ENCODE measurements at places on chromosomes 3 and 15.

- DNase-seq = no peak
These were observed 51.9 kb downstream of the ARHGAP31 start for GRCh38 chr3:119346076-119346496.

DNA sequence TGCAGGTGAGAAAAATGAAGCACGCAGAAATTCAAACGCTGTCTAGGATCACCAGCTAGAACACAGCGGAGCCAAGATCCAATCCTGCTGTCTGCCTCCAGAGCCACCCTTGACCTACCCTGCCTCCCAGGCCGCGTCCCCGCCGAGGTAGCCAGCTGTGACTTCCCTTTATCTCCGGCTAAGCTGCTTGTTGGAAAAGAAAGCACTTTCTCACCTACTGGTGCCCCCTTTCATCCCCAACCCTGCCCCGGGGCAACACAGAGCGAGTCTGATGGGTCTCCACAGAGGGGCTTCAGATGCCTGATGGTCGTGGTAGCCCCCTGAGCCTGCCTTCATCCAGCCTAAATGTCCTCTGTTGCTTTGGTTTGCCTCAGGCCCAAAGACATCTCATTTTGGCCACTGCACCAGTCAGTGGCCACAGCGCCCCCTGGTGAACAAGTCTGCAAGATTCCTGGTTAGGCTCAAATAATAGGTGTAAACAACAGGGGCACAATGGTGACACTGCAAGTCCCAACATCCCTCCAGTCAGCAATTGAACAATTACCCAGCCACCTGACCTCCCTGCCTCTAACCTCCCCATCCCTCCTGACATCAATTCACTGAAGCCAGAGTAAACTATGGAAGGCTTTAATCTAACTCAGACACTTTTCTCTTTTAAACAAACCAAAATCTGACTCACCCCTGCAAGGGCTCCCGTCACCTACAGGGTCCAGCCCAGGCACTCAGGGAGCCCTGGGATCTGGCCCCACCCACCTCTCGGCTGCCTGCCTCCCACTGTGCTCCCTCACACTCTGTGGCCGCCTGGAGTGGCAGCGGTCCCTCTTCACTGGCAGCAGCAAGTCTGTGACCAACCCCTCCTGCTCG lies 27.3 kb upstream of the BCL2L10 start:
- no peak for DNase-seq

DNA sequence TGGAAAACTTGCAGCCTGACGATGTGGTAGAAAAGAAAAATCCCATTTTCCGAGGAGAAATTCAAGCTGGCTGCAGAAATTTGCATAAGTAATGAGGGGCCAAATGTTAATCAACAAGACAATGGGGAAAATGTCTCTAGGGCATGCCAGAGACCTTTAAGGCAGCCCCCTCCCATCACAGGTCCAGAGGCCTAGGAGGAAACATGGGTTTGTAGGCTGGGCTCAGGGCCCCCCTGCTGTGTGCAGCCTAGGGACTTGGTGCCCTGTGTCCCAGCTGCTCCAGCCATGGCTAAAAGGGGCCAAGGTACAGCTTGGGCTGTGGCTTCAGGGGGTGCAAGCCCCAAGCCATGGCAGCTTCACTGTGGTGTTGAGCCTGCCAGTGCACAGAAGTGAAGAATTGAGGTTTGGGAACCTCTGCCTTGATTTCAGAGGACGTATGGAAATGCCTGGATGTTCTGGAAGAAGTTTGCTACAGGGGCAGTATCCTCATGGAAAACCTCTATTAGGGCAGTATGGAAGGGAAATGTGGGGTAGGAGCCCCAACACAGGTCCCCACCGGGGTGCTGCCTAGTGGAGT lies 75.9 kb upstream of the CADPS start:
- DNase-seq = no peak

DNA sequence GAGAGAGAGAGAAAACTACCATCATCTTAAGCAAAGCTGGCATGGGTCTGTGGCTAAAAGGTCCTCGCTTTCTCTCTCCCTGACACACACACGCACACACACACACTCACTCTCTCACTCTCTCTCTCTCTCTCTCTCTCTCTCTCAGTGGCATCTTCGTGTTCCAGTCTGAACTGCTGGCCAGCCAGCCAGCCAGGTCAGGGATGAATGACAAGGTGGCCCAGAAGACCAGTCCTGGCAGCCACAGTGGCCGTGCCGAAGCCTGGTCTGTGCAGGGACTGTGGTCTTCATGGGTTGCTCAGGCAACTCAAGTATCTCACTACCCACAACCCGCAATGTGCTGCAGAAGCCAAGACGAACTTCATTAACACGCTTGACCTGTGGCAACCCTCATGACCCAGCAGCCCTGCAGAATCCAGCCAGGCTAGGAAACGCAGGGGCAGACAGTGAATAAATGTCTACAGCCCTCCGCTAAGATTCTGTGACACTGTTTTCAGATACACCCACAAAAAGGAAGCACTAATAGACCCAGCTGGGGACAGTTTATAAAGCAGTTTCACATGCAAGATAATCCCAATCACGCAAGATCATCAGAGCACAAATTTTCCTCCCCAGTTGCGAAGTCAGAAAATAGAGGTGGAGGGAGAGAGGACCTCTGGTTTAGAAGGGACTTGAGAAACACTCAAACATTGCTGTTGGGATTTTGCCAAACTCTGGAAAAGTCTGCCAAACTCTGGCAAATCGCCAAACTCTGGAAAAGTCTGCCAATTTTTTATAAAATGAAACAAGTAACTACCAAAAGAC lies 66.4 kb downstream of the XXYLT1 start:
- no peak for DNase-seq

All from NCI-H524 treated with DMSO at 0.1 percent for 48 hours (cell line).